ENCODE measurements at places on chromosomes 3 and 15. TPM values are rescaled to one million over a fixed set of nuclear protein-coding genes. Genes with fewer than 3 reads are reported as not detected.

Gene PLA2G4B
- total RNA-seq = 1.6 TPM

Gene TF
- under 0.01 TPM for total RNA-seq

Gene SAMD7
- total RNA-seq = not detected

GRCh38 chr15:74414603-74415338, 19.0 kb downstream of the SEMA7A start:
- no peak for DNase-seq

DNA sequence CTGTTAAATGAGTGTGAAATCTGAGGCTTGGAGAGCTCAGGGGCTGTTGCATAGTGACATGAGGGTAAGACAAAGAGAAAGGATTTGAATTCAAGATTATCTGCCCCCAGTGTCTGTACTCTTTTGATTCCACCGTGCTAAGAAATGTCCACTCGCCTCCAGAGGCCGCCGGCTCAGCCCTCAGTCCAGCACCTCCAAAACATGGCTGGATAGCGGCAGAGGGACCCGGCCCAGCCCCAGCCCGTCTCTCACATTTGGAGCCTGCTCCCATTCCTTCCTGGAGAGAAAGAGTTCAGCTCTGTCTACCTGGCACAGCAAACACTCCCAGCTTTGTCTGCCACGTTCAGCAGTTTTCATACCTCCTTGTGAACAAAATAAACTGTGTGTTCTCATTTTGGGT, 84.8 kb upstream of the IQSEC1 start:
- no peak for DNase-seq

DNA sequence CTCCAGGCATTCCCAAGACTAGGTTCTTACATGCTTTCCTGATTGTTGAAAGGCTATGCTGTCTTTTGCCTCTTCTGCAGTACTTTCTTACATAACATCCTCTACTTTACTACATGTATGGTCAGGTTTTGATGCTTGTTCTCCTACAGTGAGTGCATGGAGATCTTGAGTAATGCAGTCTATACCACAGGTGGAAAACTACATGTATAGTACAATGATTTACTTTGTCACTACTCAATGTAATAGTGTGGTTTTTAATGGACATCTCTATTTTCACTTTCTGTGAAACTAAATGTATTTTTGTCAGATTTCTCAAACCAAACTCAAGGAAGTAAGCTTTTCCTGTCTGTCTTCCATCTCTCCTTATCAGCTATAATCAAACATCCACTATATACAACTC, 657.0 kb downstream of the TUSC7 start:
- no peak for DNase-seq

DNA sequence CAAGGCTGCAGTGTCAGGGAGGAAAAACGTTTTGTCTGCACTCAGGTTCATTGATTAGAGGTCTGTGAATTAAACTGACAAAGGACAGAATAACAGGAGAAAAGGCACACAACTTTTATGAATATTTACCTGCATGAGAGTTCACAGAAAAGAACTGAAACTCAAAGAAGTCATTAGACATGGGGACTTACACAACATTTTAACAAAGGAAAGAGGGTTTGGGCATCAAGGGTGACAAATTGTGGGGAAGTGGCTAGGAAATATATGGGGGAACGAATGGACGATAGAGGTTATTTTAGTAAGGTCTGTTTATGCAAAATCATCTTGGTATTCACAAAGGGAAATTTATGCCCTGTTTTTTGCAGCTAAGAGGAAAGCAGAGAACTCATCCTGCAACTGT, 65.6 kb upstream of the C15orf39 start:
- DNase-seq = no peak

GRCh38 chr15:65986416-65986815, 117.1 kb downstream of the RAB11A start:
- no peak for DNase-seq

All from hematopoietic multipotent progenitor cell (in vitro differentiated cells).